ENCODE measurements at places on chromosomes 5 and 9.

DNA sequence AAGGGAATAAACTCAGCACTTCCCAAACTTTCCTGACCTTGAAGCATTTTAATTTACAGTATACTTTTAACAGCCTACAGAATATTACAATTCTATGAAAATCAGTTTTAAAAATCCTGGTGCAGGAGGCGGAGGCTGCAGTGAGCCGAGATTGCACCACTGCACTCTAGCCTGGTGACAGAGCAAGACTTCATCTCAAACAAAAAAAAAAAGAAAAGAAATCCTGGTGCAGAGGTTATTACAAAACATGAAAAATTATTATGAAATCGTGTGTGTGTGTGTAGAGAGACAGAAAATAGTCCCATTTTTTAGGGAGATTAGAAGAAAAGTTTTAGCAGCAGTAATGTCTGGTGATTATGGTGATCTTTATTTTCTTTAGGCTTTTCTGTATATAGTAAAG lies 26.9 kb downstream of the GOLPH3 start:
- DNase-seq = no peak

DNA sequence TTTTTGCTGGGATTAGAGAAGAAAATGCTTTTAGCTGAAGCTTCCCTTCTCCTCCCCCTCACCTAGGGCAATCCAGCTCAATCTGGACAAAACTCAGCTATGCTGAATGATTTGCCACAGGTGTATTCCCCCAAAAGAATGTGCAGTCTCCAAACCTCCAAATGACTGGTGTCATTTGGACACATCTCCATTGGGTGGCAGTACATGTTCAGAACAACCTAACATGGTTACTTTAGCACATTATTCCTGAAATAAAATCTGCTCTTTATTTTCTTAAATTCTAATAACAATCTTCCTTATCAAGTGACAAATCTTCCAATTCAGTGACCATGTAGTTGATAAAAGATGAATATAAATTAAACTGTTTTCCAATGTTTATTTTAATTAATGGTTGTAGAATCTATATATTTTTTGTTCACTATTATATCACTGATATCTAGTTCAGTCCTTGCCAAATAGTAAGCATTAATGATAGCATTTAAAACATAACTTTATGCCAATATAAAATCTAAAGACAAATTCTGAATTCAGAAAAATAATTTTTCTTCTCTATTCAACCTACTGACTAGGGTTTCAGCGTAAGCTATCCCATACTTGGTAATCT lies 61.3 kb upstream of the MOCS2 start:
- no peak for DNase-seq

GRCh38 chr5:72846483-72846882 lies 30.0 kb downstream of the TNPO1 start:
- no peak for DNase-seq

GRCh38 chr5:69335341-69335935 lies 2.8 kb upstream of the CCDC125 start:
- DNase-seq = no peak

- no peak for DNase-seq
These were observed 162.0 kb upstream of the CDKN2B start for GRCh38 chr9:22170990-22171670.

GRCh38 chr9:121201045-121201737 lies 478 bp downstream of the RAB14 start:
- DNase-seq = no peak

DNA sequence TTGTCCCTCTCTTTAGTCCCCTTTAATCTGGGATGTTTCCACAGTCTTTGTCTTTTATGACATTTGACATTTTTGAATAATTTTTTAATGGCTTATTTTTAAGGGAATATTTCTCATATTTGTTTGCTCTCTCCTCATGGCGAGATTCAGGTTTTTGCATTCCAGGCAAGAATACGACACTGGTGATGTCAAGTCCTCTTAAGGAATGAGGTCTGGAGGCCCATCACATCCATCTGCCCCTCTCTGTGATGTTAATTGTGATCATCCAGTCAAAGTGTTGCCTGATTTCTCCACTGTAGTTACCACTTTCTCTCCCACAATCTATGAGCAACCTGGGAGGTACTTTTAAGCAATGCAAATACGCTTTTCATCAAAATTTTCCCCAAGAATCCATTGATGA lies 193.2 kb downstream of the MAST4 start:
- no peak for DNase-seq

DNA sequence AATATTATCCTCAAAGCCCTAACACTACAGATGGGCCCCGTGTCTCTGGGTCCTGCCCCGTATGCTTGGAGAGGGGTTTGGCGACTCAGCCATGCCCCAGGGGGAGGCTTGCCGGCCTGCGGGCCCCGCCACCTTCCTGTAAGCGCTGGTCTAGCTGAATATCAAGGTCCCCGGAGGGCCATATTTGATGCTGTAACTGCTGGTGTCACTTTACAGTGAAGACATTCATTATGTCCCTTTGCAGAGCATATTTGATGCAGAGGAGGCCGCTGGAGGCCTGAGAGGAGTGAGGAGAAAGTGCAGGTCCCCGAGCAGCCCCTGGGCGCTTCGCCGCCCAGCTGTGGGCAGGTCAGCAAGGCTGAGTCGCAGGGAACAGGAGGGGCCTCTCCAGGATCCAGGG lies 16.8 kb downstream of the IRX4 start:
- no peak for DNase-seq

DNA sequence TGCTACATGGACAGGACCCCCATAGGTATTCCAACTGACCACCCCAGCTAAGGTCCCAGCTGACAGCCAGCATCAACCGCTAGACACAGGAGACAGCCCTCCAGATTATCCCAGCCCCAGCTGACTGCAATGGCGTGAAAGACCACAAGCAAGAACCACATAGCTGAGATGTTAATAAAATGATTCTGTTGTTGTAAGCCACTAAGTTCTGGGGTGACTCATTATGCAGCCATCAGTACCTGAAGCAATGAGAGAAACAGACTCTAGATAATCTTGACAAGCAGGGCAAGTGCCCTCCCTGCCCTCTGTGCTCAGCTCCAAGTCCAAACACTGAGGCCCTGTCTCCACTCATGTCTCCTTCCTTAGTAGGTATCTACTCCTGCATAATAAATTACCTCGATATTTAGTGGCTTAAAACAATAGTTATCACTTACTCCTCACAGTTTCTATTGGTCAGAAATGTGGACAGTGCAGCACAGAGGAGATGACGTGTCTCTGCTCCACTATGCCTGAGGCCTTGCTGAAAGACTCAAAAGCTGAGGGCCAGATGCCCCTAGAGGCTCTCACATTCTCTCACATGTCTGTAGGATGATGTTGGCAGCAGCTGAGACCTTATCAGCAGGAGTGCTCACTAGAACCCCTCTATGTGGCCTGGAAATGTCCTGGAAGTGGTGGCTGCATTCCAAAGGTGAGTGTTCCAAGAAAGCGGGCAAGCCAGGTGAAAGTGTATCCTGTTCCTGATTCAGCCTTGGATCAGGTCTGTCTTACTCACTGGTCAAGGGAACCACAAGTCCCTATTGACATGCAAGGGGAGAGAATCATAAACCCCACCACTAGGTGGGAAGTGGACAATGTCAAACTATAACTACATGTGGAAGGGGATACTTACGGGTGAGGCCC lies 2.5 kb downstream of the MGAT1 start:
- no peak for DNase-seq

GRCh38 chr5:34899066-34899465 lies 16.2 kb downstream of the RAD1 start:
- no peak for DNase-seq

DNA sequence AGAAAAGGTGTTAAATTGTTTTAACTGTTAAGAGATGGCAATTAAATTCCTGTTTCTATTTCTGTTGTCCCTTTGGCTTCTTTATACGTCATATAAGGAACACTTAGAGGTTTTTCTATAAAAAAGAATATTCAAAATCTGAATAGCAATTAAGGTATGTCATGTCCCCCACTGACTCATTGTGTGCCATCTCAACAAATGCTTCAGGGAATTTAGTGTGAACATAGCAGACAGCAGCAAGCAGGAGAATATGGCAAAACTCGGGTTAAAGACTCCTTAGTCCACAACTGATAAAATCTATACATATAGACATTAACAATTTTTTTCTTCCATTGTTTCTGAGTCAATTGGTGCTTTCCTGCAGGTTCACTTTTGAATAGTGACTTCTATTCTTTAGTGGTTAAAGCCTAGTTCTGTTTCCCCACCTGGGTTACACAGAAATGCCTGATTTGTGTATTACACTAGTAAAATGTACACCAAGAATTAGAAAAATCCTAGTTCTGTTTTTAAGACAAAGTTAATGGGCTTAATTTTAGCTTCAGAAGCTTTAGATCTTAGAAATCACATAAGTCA lies 17.9 kb upstream of the RPS23 start:
- no peak for DNase-seq

GRCh38 chr5:108681079-108681921 lies 66.4 kb upstream of the FER start:
- DNase-seq = no peak

- no peak for DNase-seq
These were observed 73.9 kb downstream of the FOXD1 start for GRCh38 chr5:73374520-73375190.

DNA sequence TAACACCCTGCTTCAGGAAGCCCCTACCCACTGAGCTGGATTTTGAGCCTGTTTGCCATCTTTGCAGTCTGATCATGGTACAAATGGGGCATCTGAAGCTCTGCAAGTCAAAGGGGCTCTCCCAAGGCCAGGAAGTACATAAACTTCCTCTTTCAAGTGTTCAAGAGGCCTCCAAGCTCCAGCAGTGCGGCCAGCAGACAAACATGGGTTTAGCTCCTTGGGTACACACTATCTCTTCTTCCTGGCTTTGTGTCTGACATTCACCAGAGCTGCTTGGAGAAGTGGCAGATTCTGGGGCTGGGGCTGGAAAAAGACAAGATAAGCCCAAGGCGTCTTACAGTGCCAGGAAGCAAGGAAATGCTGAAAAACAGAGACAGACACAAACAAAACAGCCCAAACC lies 34.1 kb downstream of the LAMC3 start:
- no peak for DNase-seq

GRCh38 chr9:96436063-96436455 lies 13.9 kb upstream of the HABP4 start:
- no peak for DNase-seq

DNA sequence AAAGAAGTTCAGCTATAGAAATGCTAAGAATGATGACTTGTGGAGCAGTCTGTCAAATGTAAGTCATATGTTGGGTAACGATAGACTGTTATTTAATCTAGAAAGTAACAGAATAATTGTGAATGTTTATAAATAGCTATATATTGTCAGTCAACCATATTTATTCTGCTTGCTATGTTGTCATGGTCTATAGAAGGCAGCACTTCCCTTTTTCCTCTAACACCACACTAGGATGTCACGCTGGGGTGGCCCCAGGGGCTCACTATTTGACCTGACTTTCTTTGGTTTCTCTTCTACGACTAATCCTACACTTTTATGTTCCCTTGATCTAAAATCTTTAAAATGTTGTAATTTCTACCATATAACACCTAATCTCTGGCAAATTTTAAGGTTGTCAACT lies 20.5 kb downstream of the ERAP2 start:
- no peak for DNase-seq

- DNase-seq = no peak
These were observed 160.7 kb downstream of the TMEM38B start for GRCh38 chr9:105854783-105855724.

GRCh38 chr5:149781612-149782011 lies 51.5 kb downstream of the PPARGC1B start:
- DNase-seq = no peak

DNA sequence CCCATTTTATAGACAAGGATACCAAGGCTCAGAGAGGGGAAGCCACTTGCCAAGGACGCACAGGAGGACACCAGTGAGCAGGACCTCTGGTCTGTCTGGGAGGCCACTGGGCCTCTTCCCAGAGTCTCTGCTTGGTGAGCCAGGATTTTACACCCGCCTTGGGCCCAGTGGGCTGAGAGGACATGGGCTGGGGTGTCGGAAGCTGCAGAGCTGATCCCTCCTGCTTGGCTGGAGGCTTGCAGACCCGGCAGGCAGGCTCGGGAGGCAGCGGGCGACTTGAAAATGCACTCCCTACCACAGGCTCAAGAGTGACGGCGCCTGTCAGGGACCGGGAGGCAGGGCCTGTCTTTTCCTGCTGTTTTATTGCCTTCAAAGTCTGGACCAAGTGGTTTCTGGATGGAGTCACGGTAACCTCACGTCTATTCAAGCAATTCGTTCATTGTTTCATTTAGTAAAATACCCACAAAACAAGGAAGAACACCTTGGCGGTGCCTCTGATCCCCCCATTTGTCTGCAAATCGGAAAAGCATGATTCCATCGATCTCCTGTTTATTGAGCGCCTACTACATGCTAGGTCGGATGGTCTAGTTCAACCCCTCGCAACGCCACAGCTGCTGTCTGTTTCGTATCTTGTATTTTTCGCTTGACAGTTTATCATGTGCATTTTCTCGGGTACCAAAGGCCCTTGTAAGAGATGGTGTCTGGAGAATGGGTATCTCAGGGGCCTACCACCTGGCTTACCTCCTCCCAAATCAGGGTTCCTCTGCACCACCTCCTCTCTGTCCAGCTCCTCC lies 108.1 kb upstream of the IER5L start:
- no peak for DNase-seq

- no peak for DNase-seq
These were observed 90.1 kb downstream of the STARD4 start for GRCh38 chr5:111422245-111422644.

- DNase-seq = no peak
These were observed 58.0 kb downstream of the SLC22A5 start for GRCh38 chr5:132427281-132428146.

- DNase-seq = no peak
These were observed 422.1 kb upstream of the TNC start for GRCh38 chr9:115540091-115540490.

Measured in nucleus accumbens (tissue), 56 donors.